Cardiac atrium fibroblast (primary cell): ENCODE measurements at places on chromosomes 6 and 20. TPM values are rescaled to one million over a fixed set of nuclear protein-coding genes. Genes with fewer than 3 reads are reported as not detected.

The ULBP2 gene
- 10.5 and 10.7 TPM in 2 replicates for total RNA-seq

The CD83 gene
- 0.16 and 1.3 TPM in 2 replicates for total RNA-seq

The SEMG1 gene
- total RNA-seq: not detected in 2 replicates

The SLC32A1 gene
- total RNA-seq: not detected in 2 replicates

The TXLNB gene
- total RNA-seq: under 0.01 TPM in 1 of 2 replicates, not detected in the other

The TGM6 gene
- not detected in 2 replicates for total RNA-seq

The KIF3B gene
- total RNA-seq: 17.0 and 21.9 TPM in 2 replicates

The KIAA1755 gene
- under 0.01 and 0.32 TPM in 2 replicates for total RNA-seq
